ENCODE measurements at places on chromosomes 3 and 15.

DNA sequence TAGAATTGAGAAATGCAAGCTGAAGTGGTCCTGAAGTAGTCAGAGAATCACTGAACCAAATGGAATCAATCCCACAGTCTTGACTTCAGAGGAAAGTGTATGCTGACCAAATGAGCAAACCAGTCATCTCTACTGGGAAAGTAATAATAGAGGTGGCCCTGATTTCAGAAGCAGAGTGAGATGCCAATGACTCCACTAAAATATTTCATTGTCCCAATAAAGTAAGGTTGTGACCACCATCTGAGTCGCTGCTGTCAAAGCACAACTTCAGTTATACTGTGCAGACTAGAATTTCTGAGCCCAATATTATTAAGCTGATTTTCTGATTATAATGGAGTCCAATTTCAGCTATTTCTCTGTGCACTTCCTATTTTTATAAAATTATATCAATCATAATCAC, 334.4 kb upstream of the THBS1 start:
- no peak for DNase-seq

GRCh38 chr3:160053048-160053391, 64.4 kb downstream of the IL12A start:
- DNase-seq, result no peak

GRCh38 chr3:2390926-2391532, 292.4 kb downstream of the CNTN4 start:
- no peak for DNase-seq

GRCh38 chr3:97971679-97972567, at the start of gene RIOX2:
TSS of gene RIOX2 (minus strand) at chr3:97972431. CDS start at chr3:97967593, 4,838 bp downstream.
- DNase-seq, result peak; percentile 92

DNA sequence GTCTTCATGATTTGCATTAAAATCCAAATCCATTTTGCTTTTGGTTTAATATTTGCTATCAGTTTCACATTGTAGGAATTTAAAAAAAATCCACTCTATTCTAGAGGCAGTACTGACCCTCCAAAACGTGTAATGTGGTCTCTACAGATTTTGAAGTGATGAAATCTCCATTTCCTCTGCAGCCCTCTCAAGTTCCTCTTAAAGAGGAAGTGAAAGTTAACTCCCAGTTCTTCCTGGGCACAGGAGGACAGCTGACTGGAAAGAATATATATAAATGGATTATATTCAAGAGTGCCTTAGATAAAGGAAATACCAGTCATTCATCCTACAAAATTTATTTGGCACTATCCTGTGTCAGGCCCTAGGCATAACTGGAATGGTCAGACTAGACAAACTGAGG, 83.5 kb upstream of the PLCL2 start:
- peak; percentile 81 for DNase-seq

DNA sequence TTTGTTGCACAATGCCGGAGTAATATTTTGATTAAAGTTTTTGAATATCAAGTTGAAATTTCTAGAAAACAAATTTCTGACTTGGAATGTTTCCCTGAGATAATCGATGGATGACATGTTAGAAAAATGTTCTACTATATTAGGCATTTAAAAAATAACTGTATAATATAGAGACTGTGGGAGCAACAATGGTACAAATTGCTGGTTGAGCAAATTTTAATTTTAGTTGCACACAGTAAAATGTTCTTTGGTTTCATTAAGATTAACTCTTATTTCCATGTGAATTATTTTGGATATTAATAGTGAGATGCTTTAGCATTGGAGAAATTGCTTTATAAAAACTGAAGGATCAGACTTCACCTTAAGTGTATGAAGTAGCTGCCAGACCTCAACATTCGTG, 9.3 kb downstream of the USP3 start:
- no peak for DNase-seq

Data from NAMALWA (cell line).